ENCODE measurements at places on chromosomes 4 and X.

- no peak for DNase-seq
Observed at GRCh38 chr4:109072595-109072994, 229.9 kb downstream of the COL25A1 start.

DNA sequence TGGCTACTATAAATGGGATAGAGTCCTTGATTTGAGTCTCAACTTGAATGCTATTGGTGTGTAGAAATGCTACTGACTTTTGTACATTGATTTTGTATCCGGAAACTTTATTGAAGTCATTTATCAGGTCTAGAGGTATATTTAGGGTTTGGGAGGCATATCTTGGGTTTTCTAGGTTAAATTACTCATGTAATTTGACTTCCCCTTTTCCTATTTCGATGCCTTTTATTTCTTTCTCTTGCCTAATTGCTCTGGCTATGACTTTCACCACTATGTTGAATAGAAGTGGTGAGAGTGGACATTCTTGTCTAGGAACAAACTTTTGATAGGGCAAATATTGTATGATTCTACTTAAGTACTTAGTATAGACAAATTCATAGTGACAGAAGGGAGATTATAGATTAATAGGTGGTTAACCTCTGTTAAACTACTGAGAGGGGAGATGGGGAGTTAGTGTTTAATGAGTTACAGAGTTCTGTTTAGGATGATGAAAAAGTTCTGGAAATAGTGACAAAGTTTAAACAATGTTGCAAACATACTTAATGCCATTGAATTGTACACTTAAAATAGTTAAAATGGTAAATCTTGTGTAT is 22.8 kb upstream of the HSPA4L start:
- DNase-seq = no peak

DNA sequence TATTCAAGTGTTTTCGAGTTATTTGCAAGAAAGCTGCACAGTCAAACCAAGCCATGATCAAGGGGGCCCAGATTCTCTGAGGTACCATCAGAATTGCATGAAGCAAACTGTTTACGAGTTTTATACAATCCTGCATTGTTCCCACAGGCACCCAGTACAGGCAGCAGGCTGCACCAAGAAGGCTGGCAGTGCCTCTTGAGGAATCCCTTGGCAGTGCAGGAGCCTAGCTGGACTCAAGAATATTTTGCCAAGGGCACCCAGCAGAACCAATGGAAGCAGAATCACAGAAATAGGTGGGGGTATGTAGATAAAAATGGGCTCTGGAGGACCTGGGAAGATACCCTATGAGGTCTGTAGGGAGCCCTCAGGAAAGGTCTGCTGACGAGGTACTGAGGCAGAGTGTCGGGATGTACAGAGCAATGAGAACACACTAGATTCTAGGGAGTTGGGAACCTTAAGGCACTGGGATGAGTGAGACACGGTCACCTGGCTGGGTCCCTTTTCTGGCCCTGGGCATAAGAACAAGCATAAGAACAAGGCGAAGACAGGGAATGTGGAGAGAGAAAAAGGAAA is 2.5 kb upstream of the PLP1 start:
- peak; percentile 61 for DNase-seq

GRCh38 chr4:25112995-25113380 is 47.3 kb downstream of the SEPSECS start:
- DNase-seq = no peak

GRCh38 chrX:17072721-17073230 is 126.3 kb downstream of the REPS2 start:
- DNase-seq = no peak

DNA sequence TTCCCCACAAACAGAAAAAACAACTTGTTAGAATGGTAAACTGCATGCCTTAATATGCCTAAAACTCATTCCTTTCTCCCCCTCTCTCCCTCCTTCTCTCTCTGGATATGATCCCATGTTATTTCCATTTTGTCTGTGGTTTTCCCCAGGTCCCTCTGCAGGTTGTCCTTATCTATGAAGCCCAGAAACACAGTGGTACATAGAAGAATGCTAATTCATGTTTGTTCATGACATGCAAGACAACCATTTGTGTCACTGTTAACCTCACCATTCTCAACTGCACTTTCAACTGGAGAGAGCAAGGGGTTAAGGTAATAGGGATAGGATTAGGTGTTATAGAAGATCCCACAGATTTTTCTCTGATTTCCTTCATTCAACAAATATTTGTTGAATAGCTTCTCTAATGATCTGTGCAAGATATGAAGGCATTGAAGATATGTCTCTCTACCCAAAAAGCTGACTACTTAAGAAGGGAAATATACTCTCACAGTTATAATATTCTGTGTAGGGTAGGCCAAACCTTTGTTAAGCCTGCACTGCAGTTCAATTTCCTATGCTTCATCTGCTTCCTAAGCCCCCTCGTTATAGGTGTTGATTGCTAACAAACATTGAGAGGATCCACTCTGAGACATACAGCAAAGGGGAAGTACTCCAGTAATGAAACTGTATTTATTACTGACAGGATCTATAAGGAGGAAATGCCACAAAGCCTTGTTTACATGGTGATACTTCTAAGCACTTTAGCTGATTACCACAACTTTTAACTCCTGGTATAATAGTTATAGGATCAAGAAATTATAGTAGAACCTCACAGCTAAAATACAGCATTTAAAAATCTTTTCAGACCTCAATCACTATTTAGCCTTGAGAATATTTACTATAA is 96.1 kb downstream of the FRYL start:
- no peak for DNase-seq

GRCh38 chrX:7159149-7159861 is 11.4 kb upstream of the PUDP start:
- DNase-seq = peak; percentile 53

DNA sequence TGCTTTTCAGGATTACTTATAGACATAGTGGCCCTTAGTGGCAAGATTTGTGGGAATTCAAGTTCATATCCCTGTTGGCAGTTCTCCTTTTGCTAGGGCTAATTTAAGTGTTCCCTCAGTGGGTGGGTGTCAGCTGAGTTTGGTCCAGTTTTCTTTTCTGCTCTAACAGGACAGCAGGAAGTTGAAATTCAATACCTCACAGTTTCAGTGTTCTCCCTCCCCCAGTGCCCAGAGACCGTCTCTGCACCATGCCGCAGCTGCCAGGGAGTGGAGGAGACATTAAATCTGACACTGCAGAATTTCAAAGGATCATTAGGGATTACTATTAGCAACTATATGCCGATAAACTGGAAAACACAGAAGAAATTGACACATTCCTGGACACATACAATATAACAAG is 50.7 kb downstream of the UBE2NL start:
- DNase-seq = no peak

DNA sequence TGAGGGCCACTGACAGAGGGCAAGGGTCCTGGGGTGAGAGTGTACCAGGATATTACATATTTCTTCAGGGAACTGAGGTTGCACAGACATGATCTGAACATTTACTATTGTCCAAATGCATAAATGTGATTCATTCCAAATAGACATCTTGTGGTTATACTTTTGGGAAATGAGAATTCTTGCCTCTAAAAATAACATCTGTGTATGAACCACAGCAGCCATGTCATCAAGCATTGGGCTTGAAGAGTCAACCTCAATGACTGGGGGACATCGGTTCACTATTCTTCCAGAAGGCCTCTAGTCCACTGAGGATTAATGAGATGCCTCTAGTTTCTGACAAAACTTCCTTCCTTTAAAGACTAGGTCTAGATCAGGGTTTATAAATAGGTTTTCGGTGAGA is 193.1 kb upstream of the GPC4 start:
- peak; percentile 31 for DNase-seq

DNA sequence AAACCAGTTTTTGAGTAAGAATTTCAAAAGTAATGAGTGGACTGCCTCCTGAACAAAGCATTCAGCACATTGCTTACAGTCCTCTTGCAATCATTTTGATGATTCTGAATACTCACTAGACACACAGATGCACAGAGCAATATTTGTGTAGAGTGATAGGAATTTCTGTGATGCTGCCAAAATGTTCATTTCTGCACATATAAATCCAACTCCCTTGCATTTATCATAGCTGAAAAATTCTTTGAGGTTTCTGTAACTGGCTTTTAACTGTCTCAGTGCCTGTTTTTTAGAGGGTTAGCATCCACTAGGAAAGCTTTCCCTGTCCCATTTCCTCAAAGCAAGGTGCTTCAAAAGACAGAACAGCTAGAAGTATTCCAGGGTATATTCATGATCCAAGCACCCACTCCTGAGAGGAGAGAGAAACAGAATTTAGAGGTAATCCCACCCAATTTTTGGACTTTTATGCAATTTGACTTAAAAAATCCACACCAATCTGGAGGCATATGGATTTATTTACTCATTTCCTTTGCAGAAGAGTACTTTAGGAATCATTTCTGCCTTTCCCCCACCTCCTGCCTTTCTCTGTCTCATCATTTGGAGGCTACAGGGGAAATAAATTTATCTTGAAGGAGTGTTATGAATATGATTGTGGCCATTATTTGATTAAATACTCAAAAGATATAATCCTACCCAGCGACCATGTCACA is 234.5 kb upstream of the SLIT2 start:
- DNase-seq = peak; percentile 27

GRCh38 chr4:79042079-79042674 is 102.9 kb upstream of the PAQR3 start:
- DNase-seq = peak; percentile 64

GRCh38 chrX:132986556-132986955 is 28.1 kb upstream of the HS6ST2 start:
- no peak for DNase-seq

GRCh38 chr4:5969777-5970176 is 48.5 kb downstream of the C4orf50 start:
- DNase-seq = no peak

- DNase-seq = no peak
Observed at GRCh38 chr4:99934891-99935290, 11.5 kb downstream of the DNAJB14 start.

GRCh38 chrX:28099166-28099565 is 117.9 kb upstream of the DCAF8L1 start:
- DNase-seq = peak; percentile 1

GRCh38 chr4:129829373-129829772 is 733.4 kb downstream of the C4orf33 start:
- DNase-seq = no peak

DNA sequence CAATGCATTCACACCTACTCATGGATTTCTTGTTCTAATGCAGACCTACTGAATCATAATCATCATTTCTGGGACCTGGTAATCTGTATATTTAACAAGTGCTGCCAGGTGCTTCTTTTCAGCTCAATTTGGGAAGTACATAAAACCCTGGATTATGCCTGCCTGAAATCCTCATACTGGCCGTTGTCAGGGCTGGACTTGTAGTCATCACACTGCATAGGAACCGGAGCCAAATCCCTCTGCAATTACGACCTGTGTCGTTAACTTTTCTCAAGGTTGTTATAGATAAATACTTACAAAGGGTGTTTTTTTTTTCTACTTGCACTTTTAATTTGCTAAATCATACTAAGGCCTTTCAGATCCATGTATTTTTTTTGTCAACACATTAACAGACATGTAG is 294.9 kb upstream of the PRPS2 start:
- no peak for DNase-seq

GRCh38 chr4:47538111-47538824 is 53.2 kb downstream of the ATP10D start:
- peak; percentile 36 for DNase-seq

DNA sequence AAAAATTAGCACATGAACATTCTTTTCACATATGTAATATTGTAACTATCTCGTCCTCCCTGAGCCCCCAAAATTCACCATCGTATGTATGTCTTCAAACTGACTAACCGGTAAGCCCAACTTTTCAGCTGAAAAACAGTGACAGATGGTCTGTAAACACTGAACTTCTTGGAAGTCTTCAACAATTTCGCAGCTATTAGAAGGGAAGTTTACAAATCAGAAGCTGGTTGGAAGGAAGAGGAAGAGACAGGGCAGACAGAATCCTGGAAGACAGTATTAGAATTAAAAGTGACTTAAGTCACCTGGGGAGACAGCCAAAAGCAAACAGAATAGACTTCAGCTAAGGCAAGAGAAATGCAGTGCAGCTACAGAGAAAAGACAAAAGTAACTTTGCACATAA is 858.4 kb downstream of the ADGRL3 start:
- no peak for DNase-seq

GRCh38 chr4:180084561-180084960 is 2158.6 kb upstream of the TENM3 start:
- DNase-seq = peak; percentile 23

All from astrocyte of the hippocampus (primary cell).